ENCODE measurements at places on chromosomes 7 and 10.

GRCh38 chr10:25072786-25073185 lies 56.4 kb downstream of the THNSL1 start:
- no peaks in the 10 kb centered on the region for H3K4me1 ChIP-seq
- H3K27ac ChIP-seq, result no peak overlapping the region
- H3K4me3 ChIP-seq, result no peak overlapping the region
- ATAC-seq, result no peak

DNA sequence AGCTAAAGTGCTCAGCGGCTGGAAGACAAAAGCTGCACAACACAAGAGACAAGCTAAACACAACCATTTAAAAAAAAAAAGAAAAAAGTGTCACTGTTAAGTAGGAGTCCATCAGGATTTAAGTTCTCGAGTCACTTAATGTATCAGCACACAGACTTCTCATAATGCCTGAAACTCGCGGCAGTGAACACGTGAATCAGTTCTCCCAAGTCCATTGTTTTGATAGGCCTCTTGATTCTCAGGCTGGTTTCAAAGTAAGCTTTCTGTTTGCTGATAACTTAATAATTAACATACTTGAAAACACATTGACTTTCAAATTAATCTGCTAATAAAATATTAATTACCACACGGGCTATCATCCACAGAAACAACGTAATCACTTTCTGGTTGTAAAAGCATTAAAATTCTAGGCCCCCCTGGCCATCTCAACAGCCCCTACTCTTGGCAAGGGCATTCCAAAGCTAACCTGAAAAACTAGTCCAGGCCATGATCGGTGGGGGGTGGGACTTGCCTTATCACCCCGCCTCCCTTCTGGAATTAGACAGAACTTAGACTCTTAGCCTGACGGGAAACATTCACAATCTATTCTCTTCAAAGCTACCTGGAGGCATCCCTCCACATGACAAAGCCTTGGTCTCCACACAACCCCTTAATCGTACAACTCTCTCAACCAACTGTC lies 129.0 kb downstream of the DIP2C start:
- no peak for ATAC-seq
- no peaks in the 10 kb centered on the region for H3K36me3 ChIP-seq
- H3K4me3 ChIP-seq, result no peak overlapping the region
- no peaks in the 10 kb centered on the region for H3K27me3 ChIP-seq

DNA sequence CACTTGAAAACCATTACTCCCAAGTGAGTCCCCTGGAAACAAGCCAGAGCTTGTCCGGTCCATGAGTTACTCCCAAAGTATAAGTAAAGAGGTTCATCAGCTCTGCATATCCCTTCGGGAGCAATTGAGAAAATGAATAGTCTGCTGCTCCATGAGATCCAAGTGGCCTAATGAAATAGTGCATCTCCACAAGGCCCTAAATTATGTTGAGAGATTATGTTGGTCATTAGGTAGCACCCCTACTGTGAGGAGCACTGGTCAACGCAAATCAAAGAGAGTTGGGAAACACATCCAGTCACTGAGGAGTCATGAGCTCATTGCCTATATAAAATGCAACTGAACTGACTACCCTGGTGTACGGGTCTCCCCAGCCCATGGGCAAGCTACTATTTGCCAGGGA lies 205.5 kb upstream of the AOAH start:
- no peak overlapping the region for H3K4me3 ChIP-seq
- no peak overlapping the region for H3K27ac ChIP-seq
- H3K4me1 ChIP-seq, result peaks cover 4% of the 10 kb centered on the region
- ATAC-seq, result no peak
- no peaks in the 10 kb centered on the region for H3K27me3 ChIP-seq
- H3K36me3 ChIP-seq, result no peaks in the 10 kb centered on the region

GRCh38 chr10:121531076-121531829 lies 67.0 kb downstream of the FGFR2 start:
- no peak for ATAC-seq
- no peak overlapping the region for H3K27ac ChIP-seq

DNA sequence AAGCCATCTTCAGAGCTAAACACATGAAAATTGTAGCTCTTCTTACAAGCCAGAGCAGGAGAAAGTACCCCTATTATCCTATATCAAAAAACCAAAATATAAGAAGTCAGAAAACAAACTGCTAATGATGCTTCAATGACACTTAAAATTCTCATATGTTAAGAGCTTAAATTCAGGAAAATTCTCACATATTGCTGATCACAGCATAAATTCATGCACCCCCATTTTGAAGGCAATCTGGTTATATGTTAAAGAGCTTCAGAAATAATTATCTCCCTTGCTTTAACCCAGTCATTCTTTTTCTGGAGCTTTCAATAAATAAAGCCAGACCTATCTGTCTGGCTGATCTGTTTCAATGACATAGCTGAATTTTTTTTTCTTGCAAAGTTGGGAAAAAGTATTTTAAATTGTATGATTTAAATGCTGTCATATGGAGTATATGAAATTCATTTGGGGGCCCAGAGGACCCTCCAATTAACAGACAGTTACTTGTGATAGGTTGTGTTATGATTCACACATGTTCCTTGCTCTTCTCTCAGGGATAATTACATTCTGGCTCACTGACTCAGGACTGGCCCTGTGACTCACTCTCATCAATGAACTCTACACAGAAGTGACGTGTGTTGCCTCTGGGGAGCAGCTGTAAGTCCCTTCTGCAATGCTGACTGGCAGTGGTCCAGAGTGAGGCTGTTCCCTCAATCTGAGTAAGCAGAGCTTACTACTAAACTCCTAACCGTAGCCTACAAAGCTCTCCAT lies 85.2 kb downstream of the HGF start:
- H3K36me3 ChIP-seq, result no peaks in the 10 kb centered on the region
- no peaks in the 10 kb centered on the region for H3K27me3 ChIP-seq
- H3K4me3 ChIP-seq, result no peak overlapping the region
- H3K27ac ChIP-seq, result peak overlapping the region; percentile 73
- ATAC-seq, result peak; percentile 99

GRCh38 chr7:138569418-138569817 lies 109.4 kb downstream of the TRIM24 start:
- ATAC-seq, result no peak
- H3K4me3 ChIP-seq, result no peak overlapping the region
- H3K36me3 ChIP-seq, result peaks cover 3% of the 10 kb centered on the region

- no peaks in the 10 kb centered on the region for H3K27me3 ChIP-seq
- H3K4me1 ChIP-seq, result no peaks in the 10 kb centered on the region
- no peak overlapping the region for H3K4me3 ChIP-seq
- no peak for ATAC-seq
- no peak overlapping the region for H3K27ac ChIP-seq
Measured at GRCh38 chr7:48259463-48260280, 88.4 kb downstream of the ABCA13 start.

GRCh38 chr10:11387551-11388222 lies 223.8 kb downstream of the USP6NL start:
- no peaks in the 10 kb centered on the region for H3K4me1 ChIP-seq
- no peaks in the 10 kb centered on the region for H3K27me3 ChIP-seq
- H3K27ac ChIP-seq, result no peak overlapping the region
- ATAC-seq, result no peak
- H3K36me3 ChIP-seq, result no peaks in the 10 kb centered on the region
- H3K4me3 ChIP-seq, result no peak overlapping the region

DNA sequence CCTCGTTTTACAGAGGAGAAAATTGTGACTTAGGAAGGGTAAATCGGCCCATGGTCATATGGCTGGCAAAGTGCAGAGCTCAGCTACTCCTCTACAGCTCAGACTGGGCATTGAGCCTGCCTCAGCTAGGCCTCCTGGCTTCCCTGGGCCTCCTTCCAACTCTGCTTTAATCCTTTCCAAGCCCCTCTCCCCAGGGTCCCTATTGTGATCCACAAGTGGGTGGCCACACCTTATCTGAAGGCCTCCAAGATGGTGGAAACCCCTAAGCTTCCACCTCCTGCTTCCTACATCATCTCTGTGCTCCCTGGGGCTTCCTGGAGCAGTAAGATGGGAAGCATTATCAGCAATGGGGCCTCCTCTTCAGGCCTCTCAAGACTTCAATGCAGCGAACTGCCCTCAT lies 3.0 kb upstream of the LGI1 start:
- H3K4me3 ChIP-seq, result no peak overlapping the region
- peaks cover 12% of the 10 kb centered on the region for H3K27me3 ChIP-seq
- peaks cover 37% of the 10 kb centered on the region for H3K4me1 ChIP-seq
- H3K27ac ChIP-seq, result no peak overlapping the region
- no peak for ATAC-seq

GRCh38 chr10:36808625-36809362 lies 316.6 kb upstream of the ANKRD30A start:
- H3K4me3 ChIP-seq, result no peak overlapping the region
- peak overlapping the region; percentile 76 for H3K27ac ChIP-seq
- H3K27me3 ChIP-seq, result no peaks in the 10 kb centered on the region

DNA sequence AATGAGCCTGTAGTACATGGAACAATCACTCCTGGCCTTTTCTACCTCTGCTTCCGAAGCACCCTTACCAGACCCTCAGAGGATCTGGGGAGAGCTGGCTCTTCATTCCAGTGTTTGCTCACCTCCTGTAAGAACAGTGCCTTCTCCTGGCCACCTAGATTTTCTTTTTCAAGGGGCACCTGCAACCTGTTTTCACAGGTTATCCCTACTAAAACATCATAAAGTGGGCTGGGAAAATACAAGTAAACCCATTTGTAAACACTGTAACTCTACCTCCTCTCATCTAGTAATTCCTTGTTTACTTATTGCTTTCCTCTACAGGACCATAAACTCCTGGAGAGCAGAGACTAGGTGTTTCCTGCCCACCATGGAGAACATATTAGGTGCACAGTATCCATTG lies 1.1 kb downstream of the PIK3AP1 start:
- H3K36me3 ChIP-seq, result no peaks in the 10 kb centered on the region
- H3K27ac ChIP-seq, result no peak overlapping the region
- no peak overlapping the region for H3K4me3 ChIP-seq

- H3K36me3 ChIP-seq, result no peaks in the 10 kb centered on the region
- no peak overlapping the region for H3K27ac ChIP-seq
- H3K4me3 ChIP-seq, result no peak overlapping the region
- no peaks in the 10 kb centered on the region for H3K4me1 ChIP-seq
Measured at GRCh38 chr10:52949899-52950298, 177.3 kb upstream of the MBL2 start.

DNA sequence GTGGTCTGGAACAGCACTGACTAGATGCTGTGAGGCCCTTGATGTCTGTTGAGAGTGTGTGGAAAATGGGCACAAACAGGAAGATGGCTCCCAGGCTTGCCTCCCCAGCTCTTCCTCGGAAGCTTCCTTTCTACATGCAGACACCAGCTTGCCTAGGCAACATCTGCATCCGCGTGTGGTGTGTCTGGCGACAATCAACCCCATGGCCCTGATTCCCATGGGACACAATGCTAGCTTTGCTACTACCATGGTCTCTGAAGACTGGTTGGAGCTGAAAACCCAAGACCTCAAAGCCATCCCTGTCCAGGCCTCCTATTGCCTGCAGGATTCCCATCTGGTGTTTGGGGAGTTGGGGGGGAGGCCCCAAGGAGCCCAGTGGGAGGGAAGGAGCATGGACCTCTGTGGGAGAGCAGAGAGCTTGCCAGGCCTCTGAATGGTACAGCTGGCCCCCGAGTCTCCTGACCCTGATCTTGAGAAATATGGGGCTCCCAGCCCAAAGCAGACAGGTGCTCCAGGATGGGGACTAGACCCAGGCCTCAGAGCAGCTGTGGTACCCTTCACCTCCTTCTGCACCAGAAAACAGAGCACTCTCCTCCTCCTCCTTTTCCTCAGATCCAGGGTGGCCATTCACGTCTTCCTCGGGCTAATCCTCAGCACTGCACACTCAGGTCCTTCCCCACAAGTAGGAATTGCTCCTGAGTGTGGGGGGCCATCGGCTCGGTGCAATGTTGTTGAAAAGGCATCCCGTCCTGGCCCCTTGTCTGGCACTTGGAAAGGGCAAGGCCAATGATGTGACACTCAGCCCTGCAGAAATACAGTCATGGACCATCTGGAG lies 57.6 kb downstream of the ARHGAP22 start:
- H3K36me3 ChIP-seq, result no peaks in the 10 kb centered on the region
- no peak for ATAC-seq
- H3K4me1 ChIP-seq, result no peaks in the 10 kb centered on the region
- H3K4me3 ChIP-seq, result no peak overlapping the region
- H3K27ac ChIP-seq, result no peak overlapping the region

DNA sequence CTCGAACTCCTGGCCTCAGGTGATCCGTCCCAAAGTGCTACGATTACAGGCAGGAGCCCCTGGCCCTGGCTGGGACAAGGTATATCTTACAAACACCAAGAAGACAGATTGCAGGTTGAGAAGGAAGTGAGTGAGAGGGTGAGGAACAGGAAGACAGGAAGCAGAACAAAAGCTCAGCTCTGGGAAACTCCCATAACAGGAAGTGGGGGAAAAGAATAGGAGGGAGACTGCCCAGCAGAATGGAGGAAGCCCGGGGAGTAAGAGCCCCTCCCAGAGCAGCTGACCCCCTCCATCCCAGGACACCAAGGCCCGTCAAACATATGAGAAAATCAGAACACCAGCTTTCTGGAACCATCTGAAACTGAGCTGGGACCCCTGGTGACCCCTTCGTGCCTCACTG lies 2.9 kb downstream of the TECPR1 start:
- H3K27me3 ChIP-seq, result no peaks in the 10 kb centered on the region
- no peak for ATAC-seq
- no peak overlapping the region for H3K27ac ChIP-seq
- no peak overlapping the region for H3K4me3 ChIP-seq
- peaks cover 19% of the 10 kb centered on the region for H3K4me1 ChIP-seq

GRCh38 chr10:94225589-94225988 lies 137.2 kb downstream of the NOC3L start:
- no peak overlapping the region for H3K27ac ChIP-seq
- peak; percentile 34 for ATAC-seq
- H3K4me1 ChIP-seq, result peaks cover 22% of the 10 kb centered on the region
- H3K4me3 ChIP-seq, result no peak overlapping the region

DNA sequence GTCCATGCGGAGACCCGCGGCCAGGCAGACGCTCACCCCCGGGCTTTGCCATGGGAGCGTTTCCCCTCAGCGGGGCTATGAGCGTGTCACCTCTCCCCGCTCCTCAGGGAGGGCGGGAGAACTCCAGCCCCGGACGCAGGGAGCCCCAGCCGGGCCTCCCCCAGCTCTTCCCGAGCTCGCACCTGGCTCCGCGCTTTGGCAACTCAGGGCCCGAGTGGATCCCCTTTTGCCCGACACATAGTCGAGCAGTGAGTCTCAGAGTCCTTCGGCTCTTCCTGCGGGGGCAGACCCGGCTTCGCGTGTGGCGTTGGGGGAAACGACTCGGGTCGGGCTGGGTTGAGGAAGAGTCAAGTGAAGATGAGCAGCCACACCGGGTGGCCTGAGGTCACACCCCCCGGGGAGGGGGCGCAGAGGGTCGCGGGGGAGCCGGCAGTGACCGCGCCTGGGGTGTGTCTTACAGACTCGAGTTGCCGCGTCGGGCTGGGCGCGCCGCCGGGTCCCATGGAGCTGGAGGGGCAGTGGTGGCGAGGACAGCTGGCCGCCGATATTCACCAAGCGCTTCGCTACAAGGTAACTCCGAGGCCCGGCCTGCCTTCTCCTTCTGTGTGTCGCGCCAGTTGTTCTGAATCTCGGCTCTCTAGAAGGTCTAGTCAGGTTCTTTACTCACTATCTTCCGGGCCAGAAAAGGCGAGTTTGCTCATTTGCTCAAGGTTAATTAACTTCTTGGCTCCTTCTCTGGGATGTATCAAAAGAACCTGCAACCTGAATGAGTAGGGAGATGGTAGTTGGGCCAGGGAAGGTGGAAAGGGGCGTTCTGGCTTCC lies 721 bp downstream of the CCNJ start:
- no peaks in the 10 kb centered on the region for H3K27me3 ChIP-seq
- H3K27ac ChIP-seq, result peak overlapping the region; percentile 39
- ATAC-seq, result peak; percentile 51
- no peaks in the 10 kb centered on the region for H3K36me3 ChIP-seq

- H3K4me3 ChIP-seq, result no peak overlapping the region
- no peaks in the 10 kb centered on the region for H3K36me3 ChIP-seq
- H3K27ac ChIP-seq, result no peak overlapping the region
- no peak for ATAC-seq
- peaks cover 54% of the 10 kb centered on the region for H3K4me1 ChIP-seq
Measured at GRCh38 chr7:2111568-2111967, 121.2 kb downstream of the MAD1L1 start.

Data from gastroesophageal sphincter (tissue), 4 donors.